ENCODE measurements at places on chromosomes 5 and 9.

GRCh38 chr9:36914212-36914577 lies 119.9 kb downstream of the PAX5 start:
- DNase-seq: no peak

DNA sequence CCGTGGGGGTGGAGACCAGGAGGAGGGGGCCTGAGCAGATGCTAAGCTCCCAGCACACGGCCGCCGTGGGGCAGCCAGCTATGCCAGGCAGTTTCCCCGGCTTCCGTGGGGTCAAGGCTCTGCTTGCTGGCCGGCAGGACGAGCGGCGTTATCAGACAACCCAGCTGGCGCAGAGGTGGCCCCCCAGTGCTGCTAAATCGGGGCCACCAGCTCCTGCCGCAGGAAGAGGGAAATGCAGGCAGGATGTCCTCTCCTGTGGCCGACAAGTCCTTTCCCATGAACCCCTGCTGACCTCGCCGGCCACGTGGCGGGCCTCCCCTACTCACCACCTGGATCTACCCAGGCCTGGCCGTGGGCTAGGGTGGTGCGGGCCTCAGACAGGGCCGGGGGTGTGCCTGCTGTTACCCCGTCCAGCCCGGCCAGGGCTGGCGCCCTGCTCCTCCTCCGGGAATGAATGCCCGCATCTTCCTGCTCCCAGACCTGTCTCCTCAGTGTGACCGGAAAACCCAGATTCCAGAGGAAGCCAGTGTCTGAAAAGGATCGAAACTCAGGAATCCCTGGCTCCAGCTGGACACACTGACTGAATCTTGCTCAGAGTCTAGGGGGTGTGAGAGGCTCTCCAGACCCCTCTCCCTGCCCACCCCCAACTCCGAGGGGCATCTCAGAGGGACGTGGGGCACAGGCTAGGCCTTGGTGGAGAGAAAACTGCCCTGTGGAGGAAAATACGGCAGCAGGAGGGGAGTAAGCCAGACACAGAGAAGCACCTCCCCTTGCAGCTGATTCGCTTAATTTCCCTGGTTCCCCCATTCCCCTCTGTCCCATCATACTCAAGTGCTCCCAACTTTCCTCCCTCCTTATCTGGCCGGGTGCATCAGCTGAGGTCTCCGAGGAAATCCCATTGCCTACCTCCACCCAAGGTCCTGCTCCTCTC lies 3.9 kb downstream of the FLT4 start:
- DNase-seq: no peak

- no peak for DNase-seq
Measured at GRCh38 chr5:127019928-127020327, 10.4 kb downstream of the MARCHF3 start.

- no peak for DNase-seq
Measured at GRCh38 chr5:76325326-76325725, 77.8 kb upstream of the IQGAP2 start.

DNA sequence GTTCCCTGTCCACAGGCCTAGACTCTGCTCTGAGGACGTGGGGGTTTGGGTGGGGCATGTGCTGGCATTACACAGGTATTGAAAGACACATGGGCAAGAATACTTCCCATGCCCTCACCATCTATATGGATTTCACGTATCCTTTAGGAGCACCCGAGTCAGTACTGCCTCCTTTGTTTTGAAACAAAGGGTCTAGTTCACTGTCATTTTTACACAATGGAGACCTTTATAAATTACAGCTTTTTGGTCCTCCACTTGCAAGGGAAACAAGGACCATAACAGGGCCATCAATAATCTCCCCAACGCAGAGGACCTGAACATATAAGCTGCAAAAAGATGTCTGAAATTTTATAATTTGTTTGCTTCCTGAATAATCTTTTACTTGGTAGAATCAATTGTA lies 24.9 kb upstream of the CRHBP start:
- no peak for DNase-seq

DNA sequence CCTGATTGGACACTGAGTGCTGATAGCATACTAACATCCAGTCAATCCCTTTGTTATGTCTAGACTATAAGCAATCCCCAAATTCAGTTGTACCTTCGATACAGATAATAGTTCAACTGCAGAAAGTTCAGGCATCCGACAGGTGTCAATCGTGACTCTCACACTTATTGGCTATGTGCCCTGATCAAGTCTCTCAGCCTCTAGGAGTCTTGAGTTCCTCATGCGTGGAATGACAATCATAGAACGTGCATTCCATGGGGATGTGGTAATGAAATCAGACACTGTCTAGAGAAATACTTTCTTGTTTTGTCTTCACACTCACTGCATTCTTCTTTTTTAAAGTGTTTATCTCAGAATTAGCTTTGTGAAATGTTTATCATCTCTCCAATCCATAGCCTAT lies 4.8 kb downstream of the ANKRD34B start:
- no peak for DNase-seq

All from activated CD4-positive, alpha-beta T cell treated with anti-CD3 and anti-CD28 coated beads, Interleukin-2, amount 50 U/mL, for 24 hours (primary cell).